HuH-7.5 (cell line): ENCODE measurements at places on chromosomes 7 and 10.
A peak's percentile ranks its signal among the peaks of the same experiment; 100 is the strongest.

DNA sequence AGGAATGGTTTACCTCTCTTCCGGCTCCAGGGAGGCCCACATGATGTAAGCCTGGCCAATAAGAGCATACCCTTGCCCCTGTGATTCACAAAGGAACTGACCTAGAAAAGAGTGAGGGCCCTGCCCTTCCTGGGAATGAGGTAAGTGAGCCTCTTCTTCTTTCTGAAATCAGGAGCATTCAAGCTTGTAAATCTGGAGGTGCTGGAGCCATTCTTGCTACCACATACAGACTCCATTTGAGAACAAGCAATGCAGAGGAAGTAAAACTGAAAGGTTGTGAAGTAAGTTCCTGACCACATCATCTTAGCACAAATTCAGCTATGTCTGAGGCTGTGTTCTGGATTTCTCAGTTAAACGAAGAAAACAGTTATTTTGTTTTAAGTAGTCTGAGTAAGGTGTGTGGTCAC lies 132.2 kb downstream of the CD36 start:
- no peak for DNase-seq

DNA sequence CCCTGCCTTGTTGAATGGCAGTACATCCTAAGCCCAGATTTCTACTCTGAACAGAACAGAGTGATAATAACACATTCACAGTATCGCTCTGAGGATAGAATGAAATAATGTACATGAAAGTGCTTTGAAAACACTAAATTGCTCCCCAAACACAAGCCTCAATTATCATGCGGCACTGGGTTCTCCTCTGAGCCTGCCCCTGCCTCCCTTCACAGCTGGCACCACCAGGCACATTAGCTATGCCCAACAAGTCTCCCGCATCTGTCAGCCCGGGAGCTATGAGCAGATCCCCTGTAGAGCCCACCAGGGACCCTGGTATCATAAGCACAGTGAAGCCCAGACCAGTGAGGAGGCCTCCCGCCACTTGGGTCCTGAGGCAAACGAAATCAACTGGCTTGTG lies 405.5 kb downstream of the GRID1 start:
- no peak for DNase-seq

GRCh38 chr10:17649836-17650235 lies 5.9 kb downstream of the STAM start:
- DNase-seq: no peak

DNA sequence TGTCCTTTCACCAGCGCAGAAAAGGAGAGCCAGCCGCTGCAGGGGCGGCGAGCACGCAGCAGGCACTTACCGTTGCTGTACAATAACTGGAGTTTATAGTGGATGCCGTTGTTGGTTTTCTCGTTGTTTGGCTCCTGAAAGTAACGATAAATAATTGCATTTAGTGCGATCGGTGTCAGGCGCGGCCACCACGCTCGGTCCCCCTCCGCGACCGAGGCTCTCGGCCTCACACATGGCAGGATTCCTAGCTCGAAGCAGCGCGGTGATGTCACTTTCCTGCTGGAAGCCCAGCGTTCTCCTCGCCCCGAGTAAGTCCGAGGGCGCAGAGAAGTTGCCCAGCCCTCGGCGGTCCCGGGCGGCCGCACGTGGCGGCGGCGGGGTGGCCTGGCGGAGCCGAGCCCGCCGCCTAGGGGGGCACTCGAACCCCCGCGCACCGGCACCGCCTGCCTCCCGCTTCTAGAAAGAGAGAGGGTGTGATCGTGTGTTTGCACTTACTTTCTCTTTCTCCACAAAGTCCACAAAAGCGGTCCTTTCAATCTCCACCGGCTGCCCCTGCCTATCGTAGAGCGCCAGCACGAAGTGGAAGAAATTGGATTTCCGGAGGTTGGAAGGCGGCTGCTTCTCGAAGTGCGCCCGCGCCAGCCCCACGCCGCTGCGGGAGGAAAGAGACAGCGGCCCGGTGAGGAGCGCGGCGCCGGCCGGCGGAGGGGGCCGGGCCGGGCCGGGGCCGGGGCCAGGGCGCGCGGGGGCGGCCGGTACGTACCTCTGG lies 1.0 kb downstream of the EBF3 start:
- no peak for DNase-seq

- no peak for DNase-seq
Measured at GRCh38 chr7:137961200-137962177, 40.4 kb downstream of the CREB3L2 start.

DNA sequence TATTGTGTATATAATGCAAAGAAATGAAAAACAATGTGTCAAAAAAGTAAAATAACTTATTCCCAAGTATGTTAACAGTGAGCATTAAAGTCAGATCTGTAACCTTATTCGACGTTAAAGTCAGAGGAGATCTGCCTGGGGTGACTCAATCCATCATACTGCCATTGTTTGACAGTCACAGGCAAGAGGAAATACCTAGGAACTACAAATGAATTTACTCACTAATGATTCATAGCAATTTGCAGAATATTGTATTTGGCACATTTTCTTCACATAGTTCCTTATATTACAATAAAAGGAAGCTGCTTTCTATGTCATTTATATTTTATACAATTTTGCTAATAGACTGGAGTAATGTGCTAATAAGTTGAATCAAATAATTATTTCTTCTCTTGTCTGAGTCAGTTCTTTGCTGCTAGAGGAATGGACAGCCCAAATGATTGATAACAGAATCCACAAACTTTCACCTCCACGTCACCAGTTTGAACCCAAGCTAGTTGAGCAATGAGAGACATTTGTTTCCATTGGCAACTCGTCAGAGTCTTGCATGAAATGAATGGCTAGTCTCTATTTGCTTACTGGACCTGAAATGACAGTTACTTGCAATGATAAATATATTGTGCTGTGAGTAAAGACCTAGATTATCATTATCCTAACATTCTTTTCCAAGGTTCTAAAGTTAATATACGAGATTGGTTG lies 48.5 kb upstream of the TMEM106B start:
- peak; percentile 10 for DNase-seq

GRCh38 chr10:112628951-112629609 lies 182.1 kb downstream of the VTI1A start:
- no peak for DNase-seq

DNA sequence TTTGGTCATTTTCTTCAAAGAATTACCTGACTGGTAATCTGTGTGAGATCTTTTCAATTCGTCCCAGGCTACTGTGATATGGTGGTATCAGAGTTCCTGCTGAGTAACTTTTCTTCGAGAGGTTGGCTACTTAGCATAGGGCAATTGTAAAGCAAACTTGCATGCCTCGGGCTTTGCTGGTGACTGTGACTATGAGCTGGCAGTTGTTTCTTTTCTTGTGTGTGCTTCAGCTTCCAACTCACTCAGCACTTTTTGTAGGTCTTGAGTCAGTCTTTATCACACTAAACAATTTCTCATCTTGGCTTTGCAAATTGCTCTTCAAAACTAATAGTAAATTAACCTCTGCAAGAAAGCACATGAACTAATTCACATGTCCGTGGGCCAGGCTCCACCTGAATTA lies 44.3 kb downstream of the PRR15 start:
- no peak for DNase-seq

GRCh38 chr10:120516426-120516825 lies 59.4 kb downstream of the PLPP4 start:
- DNase-seq: no peak

GRCh38 chr10:75592791-75593643 lies 161.6 kb downstream of the LRMDA start:
- no peak for DNase-seq

GRCh38 chr7:110645616-110646015 lies 445.3 kb upstream of the LRRN3 start:
- no peak for DNase-seq

- no peak for DNase-seq
Measured at GRCh38 chr10:114279901-114280644, 41.0 kb downstream of the VWA2 start.

GRCh38 chr7:158013085-158013668 lies 574.4 kb downstream of the PTPRN2 start:
- no peak for DNase-seq

- DNase-seq: no peak
Measured at GRCh38 chr10:47255033-47255813, 44.8 kb upstream of the GDF10 start.

DNA sequence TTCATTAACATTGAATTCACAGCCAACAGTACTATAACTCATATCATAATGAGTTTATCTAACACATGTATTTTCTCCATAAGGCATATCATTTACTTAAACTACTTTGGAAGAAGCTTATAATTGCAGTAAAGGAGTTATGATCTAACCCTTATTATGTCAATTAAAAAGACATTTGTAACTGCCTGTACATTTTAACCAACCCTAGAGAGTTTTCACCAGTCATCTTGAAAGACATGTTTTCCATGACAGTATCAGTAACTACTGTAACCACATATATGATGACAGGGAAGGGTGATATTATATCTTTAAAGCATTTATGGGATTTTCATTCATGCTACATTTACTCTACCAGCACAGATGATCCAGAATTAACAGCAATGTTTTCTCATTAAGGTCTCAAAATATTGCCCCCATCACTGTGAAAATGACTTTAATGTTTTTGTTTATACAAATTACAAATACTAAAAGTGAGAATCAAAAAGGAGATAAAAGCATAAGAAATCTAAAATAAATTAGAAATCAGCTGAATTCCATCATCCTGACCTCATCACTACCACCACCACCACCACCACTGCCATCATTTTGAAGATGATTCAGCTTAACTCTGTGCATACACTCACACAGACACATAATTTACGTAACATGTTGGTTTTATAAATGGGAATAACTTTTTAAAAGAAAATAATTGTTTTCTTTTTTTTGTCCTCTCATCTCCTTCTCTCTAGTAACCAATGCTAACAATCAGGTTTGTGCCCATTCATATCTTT lies 53.6 kb downstream of the MKLN1 start:
- DNase-seq: no peak

GRCh38 chr10:14971867-14972448 lies 12.8 kb downstream of the MEIG1 start:
- DNase-seq: no peak

- DNase-seq: no peak
Measured at GRCh38 chr7:18087687-18088078, 60.0 kb upstream of the PRPS1L1 start.

GRCh38 chr10:131020775-131021174 lies 290.7 kb downstream of the TCERG1L start:
- no peak for DNase-seq

DNA sequence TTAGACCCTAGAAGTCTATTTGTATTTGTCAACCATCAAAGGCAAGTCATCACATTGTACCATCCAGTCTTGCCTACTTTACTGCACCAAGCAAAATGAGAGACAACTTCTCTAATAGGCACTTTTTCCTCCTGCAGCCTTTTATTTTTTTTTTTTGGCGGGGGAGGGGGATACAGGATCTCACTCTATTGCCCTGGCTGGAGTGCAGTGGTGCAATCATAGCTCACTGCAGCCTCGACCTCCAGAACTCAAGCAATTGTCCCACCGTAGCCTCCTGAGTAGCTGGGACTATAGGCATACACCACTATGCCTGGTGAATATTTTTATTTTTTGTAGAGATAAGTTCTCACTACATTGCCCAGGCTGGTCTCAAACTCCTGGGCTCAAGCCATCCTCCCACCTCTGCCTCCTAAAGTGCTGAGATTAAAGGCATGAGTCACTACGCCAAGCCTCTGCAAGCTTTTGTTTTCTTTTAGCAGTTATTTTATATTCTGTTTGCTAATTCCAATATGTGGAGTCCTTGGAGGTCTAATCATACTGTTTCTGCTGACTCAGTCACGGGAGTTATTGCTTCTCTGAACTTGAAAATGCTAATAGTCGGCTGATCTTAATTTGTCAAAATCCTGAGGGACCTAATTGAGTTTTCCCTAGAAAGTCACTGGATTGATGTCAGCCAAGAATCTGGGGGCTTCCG lies 14.2 kb downstream of the KPNA7 start:
- no peak for DNase-seq

- no peak for DNase-seq
Measured at GRCh38 chr10:70801854-70802253, 13.9 kb upstream of the SGPL1 start.

DNA sequence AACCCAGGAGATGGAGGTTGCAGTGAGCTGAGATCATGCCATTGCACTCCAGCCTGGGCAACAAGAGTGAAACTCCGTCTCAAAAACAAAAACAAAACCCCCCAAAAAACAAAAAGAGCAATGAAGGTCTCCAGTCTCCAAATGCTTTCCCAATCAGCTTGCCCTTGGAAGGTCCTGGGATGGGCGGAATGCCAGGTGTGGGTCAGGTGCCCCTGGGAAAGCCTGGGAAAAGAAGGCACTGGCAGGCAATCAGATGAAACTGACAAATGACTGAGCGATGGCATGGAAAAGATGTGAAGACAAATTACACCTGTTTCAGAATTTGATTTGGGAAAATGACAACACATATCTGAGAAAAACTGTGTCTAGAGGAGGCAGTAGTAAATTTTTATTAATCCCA lies 210.4 kb upstream of the IMMP2L start:
- no peak for DNase-seq

DNA sequence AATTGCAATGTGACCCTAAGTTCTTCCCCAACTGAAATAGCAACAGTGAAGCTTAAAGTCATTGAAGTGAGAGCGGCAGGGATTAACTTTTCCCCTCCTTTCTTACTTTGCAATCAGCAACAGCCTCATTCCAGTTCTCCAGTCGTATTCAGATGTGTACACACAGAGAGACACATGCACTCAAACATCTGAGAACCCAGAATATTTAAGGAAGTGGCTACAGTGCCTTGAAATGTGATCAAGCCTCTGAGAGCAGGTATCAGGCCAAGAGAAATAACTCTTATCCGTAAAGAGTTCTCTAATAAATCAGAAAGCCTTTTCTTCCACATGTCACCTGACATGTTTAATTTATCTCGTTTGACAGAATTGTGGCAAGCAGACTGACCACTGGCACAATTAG lies 388.9 kb upstream of the NPVF start:
- no peak for DNase-seq

GRCh38 chr7:131995324-131995723 lies 438.9 kb upstream of the PODXL start:
- DNase-seq: no peak

DNA sequence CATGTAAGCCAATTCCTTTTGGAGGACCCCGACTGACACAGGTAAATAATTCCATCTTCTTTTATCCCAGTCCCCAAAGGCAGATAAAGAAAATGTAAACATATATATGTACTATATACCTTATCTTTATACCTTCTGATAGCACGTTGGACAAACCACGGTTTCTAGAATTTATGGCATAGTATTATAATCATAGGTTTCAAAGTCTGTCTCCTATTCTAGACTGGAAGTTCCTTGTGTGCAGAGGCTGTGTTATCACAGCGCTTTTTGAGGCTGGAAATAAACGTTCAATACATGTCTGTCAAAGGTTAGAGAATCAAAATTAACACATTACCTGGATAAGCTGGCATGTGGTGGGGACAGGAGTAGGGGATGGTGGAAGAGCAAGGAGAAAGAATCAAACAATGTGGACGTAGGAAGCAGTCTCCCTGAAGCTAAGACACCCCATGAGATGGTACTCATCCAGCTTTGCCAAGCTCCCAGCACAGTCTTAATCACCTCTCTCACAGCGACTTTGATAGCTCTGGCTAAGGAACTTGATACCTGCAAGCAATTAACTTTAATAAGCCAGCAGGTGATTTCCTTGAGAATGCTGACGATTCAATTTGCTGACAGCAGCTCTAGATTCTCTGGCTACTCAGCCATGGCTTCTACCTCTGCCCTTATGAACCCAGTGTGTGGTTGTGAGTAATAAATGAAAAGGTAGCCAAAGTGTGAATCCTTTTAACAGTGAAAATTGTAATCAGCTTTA lies 208.4 kb upstream of the LRRTM3 start:
- DNase-seq: no peak
